ENCODE measurements at places on chromosomes 16 and 17. TPM values are rescaled to one million over a fixed set of nuclear protein-coding genes. Genes with fewer than 3 reads are reported as not detected.

TM4SF5 gene
- 171 TPM for total RNA-seq

- no peaks in the 10 kb centered on the region for H3K4me1 ChIP-seq
- H3K4me3 ChIP-seq, result no peak overlapping the region
- H3K27me3 ChIP-seq, result no peaks in the 10 kb centered on the region
- no peak for DNase-seq
- H3K27ac ChIP-seq, result peak overlapping the region; percentile 52
Measured at GRCh38 chr16:87436225-87437172, 44.4 kb downstream of the MAP1LC3B start.

GRCh38 chr16:26158142-26158759, 466.5 kb downstream of the HS3ST4 start:
- no peaks in the 10 kb centered on the region for H3K36me3 ChIP-seq
- no peaks in the 10 kb centered on the region for H3K4me1 ChIP-seq
- no peak overlapping the region for H3K27ac ChIP-seq
- no peak overlapping the region for H3K4me3 ChIP-seq
- no peaks in the 10 kb centered on the region for H3K27me3 ChIP-seq

GRCh38 chr16:90026135-90026534, 6.9 kb upstream of the DBNDD1 start:
- H3K36me3 ChIP-seq, result peaks cover under 1% of the 10 kb centered on the region
- no peak for DNase-seq
- no peaks in the 10 kb centered on the region for H3K27me3 ChIP-seq

DNA sequence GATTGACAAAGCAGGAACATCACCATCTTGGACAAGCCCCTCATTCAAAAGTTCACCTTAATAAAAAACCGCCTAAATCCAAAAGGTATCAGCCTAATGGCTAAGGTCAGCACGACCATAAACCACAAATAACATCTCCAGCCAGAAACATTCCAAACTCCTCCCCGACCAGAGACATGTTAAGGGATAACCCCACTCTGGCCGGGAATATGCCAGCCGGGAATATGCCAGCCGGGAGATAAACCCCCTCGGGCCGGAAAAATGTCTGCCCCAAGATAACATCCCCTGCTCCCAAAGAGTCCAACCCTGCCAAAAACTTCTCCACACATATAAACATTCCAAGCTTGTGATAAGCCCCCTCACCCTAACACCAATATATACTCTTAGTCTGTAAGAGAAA, 1.4 kb downstream of the DHX33 start:
- H3K4me3 ChIP-seq, result peak overlapping the region; percentile 88
- H3K36me3 ChIP-seq, result no peaks in the 10 kb centered on the region
- peaks cover 16% of the 10 kb centered on the region for H3K4me1 ChIP-seq
- no peak for DNase-seq
- H3K27me3 ChIP-seq, result no peaks in the 10 kb centered on the region

DNA sequence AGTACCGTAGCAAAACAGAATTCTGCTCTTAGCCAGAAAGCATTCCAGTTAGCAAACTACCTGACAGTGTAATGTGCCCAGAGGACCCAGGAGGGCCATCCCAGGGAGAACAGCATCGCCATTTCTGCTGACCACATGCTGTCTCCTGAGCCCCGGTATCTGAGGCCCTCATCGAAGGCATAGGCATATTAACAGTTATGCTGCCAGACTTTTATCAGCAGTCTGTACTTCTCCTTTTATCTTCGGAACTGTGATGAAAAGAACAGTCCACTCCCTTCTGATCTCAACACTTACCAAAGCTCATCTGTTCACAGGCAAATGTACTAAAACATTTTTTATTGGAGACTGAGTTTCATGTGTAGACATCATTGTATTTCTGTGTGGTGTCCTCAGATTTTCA, 236.4 kb downstream of the PRKCA start:
- H3K27ac ChIP-seq, result no peak overlapping the region
- no peak for DNase-seq
- H3K36me3 ChIP-seq, result no peaks in the 10 kb centered on the region
- no peak overlapping the region for H3K4me3 ChIP-seq
- H3K27me3 ChIP-seq, result no peaks in the 10 kb centered on the region

- no peak overlapping the region for H3K27ac ChIP-seq
- DNase-seq, result no peak
- H3K36me3 ChIP-seq, result no peaks in the 10 kb centered on the region
- no peak overlapping the region for H3K4me3 ChIP-seq
- no peaks in the 10 kb centered on the region for H3K27me3 ChIP-seq
- no peaks in the 10 kb centered on the region for H3K4me1 ChIP-seq
Measured at GRCh38 chr16:78591682-78592103, 492.2 kb downstream of the WWOX start.

TMEM94 gene
- total RNA-seq, result 340 TPM

FSCN2 gene
- total RNA-seq, result 3.9 TPM

GRCh38 chr16:47309581-47310312, 151.1 kb downstream of the ITFG1 start:
- H3K4me1 ChIP-seq, result no peaks in the 10 kb centered on the region
- H3K27ac ChIP-seq, result no peak overlapping the region
- H3K36me3 ChIP-seq, result no peaks in the 10 kb centered on the region
- H3K27me3 ChIP-seq, result no peaks in the 10 kb centered on the region

WNK4 gene
- 41.3 TPM for total RNA-seq

NOTUM gene
- total RNA-seq, result not detected

DNA sequence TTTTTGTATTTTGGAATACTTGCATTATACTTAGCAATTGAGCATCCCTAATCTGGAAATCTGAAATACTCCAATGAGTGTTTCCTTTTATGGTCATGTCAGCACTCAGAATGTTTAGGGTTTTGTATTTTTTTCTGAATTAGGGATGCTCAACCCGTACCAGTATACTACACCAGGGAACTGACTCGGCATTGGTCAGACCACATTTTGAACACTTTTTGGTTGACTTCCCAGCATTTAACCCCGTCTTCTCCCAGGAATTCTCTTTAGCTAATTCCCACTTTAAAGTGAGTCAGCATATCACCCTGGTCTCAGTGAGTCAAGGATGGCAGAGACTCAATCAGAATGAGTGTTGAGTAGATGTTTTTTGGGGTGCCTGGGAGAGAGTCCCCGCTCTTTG, 177.9 kb downstream of the SPECC1 start:
- H3K27ac ChIP-seq, result no peak overlapping the region
- peaks cover 4% of the 10 kb centered on the region for H3K4me1 ChIP-seq
- no peaks in the 10 kb centered on the region for H3K36me3 ChIP-seq
- no peak overlapping the region for H3K4me3 ChIP-seq

DNA sequence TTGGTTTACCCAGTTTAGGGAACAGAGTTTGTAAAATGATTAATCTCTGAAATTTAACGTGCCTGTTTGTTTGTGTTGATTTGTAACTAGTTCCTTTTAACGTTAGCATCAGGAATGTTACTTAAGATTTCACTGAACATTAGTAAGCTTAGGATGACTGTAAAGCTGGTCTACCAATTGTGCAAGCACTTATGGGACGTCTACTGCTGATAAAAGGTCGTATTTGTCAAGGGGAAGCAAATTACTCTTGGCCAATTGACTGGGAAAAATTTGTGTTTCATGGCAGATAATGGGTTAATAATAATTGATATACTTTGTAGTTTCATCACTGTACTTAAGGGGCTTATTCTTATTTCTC, 11.8 kb downstream of the METTL9 start:
- DNase-seq, result no peak
- H3K36me3 ChIP-seq, result no peaks in the 10 kb centered on the region
- no peak overlapping the region for H3K27ac ChIP-seq
- H3K27me3 ChIP-seq, result no peaks in the 10 kb centered on the region
- H3K4me3 ChIP-seq, result no peak overlapping the region

- no peaks in the 10 kb centered on the region for H3K36me3 ChIP-seq
- no peak for DNase-seq
- H3K4me3 ChIP-seq, result no peak overlapping the region
- H3K27ac ChIP-seq, result no peak overlapping the region
Measured at GRCh38 chr16:65185241-65185778, 63.4 kb upstream of the CDH11 start.

GRCh38 chr16:80117556-80118130, 423.1 kb upstream of the DYNLRB2 start:
- no peaks in the 10 kb centered on the region for H3K4me1 ChIP-seq
- no peaks in the 10 kb centered on the region for H3K36me3 ChIP-seq
- no peak for DNase-seq
- H3K4me3 ChIP-seq, result no peak overlapping the region
- H3K27me3 ChIP-seq, result no peaks in the 10 kb centered on the region

GRCh38 chr16:11090232-11090631, 145.9 kb downstream of the CLEC16A start:
- DNase-seq, result no peak
- H3K27ac ChIP-seq, result peak overlapping the region; percentile 41
- H3K4me3 ChIP-seq, result no peak overlapping the region

XAF1 gene
- total RNA-seq, result 37.4 TPM

- H3K4me1 ChIP-seq, result no peaks in the 10 kb centered on the region
- no peaks in the 10 kb centered on the region for H3K27me3 ChIP-seq
- DNase-seq, result no peak
Measured at GRCh38 chr17:3867106-3867505, 21.1 kb upstream of the NCBP3 start.

TRAF7 gene
- total RNA-seq, result 80.0 TPM

DNA sequence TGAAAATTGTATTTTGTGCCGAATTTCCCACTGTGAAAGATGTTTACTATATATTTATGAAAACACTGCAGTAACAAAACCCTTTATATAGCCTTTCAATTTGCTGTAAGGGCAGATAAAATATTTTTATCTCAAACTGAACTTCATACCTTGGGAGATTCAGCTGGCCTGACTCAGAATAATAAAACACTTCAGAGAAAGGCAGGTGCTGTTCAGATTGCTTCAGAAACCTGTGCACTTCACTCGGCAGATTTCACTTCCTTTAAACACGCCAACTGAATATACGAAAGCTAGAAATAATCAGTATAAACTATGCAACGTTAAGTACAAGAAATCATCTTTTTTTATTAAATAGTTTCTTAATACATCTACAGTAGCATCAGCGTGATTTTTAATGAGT, 839.1 kb upstream of the RBFOX1 start:
- no peak overlapping the region for H3K27ac ChIP-seq
- H3K27me3 ChIP-seq, result no peaks in the 10 kb centered on the region

- H3K4me3 ChIP-seq, result no peak overlapping the region
- no peak overlapping the region for H3K27ac ChIP-seq
- H3K27me3 ChIP-seq, result no peaks in the 10 kb centered on the region
Measured at GRCh38 chr16:3607161-3607560, 4.2 kb downstream of the SLX4 start.

DNA sequence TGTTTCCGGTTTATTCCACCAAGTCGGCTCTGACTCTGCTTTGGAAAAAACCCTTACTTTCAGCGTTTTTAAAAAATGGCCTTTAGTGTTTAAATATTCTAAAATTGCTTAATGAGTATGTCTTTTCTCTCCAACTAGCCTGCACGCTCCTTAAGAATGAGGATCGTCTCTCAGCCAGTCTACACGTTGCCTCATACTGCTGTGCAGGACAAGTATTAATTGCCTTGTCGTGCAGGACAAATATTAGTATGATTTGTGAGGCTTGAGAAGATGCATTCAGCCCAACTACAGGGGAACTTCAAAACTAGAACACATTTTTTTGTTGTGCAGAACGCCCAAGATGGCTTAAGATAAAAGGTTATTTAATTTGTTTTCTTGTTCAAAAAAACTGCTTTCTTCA, 61.2 kb downstream of the MARCHF10 start:
- H3K4me1 ChIP-seq, result no peaks in the 10 kb centered on the region
- no peaks in the 10 kb centered on the region for H3K27me3 ChIP-seq
- H3K4me3 ChIP-seq, result no peak overlapping the region
- H3K27ac ChIP-seq, result no peak overlapping the region

DNA sequence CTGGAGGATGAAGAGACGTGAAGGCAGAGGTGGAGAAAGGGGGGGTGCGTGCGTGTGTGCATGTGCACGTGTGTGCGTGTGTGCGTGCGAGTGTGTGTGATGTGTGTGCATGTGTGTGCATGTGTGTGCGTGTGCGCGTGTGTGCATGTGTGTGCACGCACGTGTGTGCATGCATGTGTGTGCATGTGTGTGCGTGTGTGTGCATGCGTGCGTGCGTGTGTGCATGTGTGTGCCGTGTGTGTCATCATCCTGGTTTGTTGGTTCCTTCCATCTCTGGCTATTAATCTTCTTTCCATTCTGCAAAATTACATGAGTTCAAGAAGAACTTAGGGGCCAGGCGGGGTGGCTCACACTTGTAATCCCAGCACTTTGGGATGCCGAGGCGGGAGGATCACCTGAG, 17.0 kb upstream of the RPL38 start:
- no peak for DNase-seq
- H3K36me3 ChIP-seq, result no peaks in the 10 kb centered on the region
- no peak overlapping the region for H3K4me3 ChIP-seq
- no peaks in the 10 kb centered on the region for H3K27me3 ChIP-seq
- H3K4me1 ChIP-seq, result no peaks in the 10 kb centered on the region

SRL gene
- 0.40 TPM for total RNA-seq

ASGR1 gene
- total RNA-seq, result 0.94 TPM

PYY gene
- total RNA-seq, result not detected

GRCh38 chr16:14525596-14525995, 104.5 kb downstream of the PARN start:
- H3K36me3 ChIP-seq, result no peaks in the 10 kb centered on the region
- H3K4me1 ChIP-seq, result no peaks in the 10 kb centered on the region
- H3K27ac ChIP-seq, result no peak overlapping the region

- H3K4me1 ChIP-seq, result no peaks in the 10 kb centered on the region
- H3K36me3 ChIP-seq, result no peaks in the 10 kb centered on the region
- H3K4me3 ChIP-seq, result no peak overlapping the region
- DNase-seq, result no peak
- H3K27me3 ChIP-seq, result no peaks in the 10 kb centered on the region
Measured at GRCh38 chr16:87549627-87550494, 52.4 kb upstream of the JPH3 start.

- H3K27me3 ChIP-seq, result no peaks in the 10 kb centered on the region
- no peak overlapping the region for H3K4me3 ChIP-seq
- no peaks in the 10 kb centered on the region for H3K4me1 ChIP-seq
- no peak overlapping the region for H3K27ac ChIP-seq
Measured at GRCh38 chr16:67053767-67054334, 24.9 kb downstream of the CBFB start.

DNA sequence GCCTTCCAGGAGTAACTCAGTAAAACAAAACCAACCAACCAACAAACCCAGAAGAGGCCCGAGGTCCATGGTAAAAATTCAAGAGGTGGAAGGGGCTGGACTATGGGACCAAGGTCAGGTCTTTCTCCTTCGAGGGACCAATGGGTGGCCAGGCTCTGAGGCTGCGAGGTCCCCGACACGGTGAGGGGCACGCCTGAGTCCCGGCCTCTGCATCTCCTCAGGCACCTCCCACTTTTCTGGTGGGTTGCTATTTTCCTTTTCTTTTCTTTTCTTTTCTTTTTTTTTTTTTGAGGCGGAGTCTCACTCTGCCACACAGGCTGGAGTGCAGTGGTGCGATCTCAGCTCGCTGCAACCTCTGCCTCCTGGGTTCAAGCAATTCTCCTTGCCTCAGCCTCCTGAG, 18.0 kb downstream of the CD7 start:
- H3K36me3 ChIP-seq, result no peaks in the 10 kb centered on the region

B3GNT9 gene
- 3.3 TPM for total RNA-seq

GRCh38 chr16:88702371-88703210, 3.6 kb downstream of the RNF166 start:
- H3K27ac ChIP-seq, result peak overlapping the region; percentile 91
- peaks cover 29% of the 10 kb centered on the region for H3K4me1 ChIP-seq
- peak overlapping the region; percentile 17 for H3K4me3 ChIP-seq
- no peaks in the 10 kb centered on the region for H3K27me3 ChIP-seq
- no peaks in the 10 kb centered on the region for H3K36me3 ChIP-seq

- H3K27ac ChIP-seq, result no peak overlapping the region
- no peaks in the 10 kb centered on the region for H3K27me3 ChIP-seq
- H3K4me3 ChIP-seq, result no peak overlapping the region
- DNase-seq, result no peak
Measured at GRCh38 chr16:47374629-47375028, 86.2 kb downstream of the ITFG1 start.

GRCh38 chr17:79837888-79838521, 1.2 kb downstream of the CBX4 start:
- H3K27me3 ChIP-seq, result no peaks in the 10 kb centered on the region
- H3K4me3 ChIP-seq, result peak overlapping the region; percentile 89
- peak overlapping the region; percentile 99 for H3K27ac ChIP-seq
- peak; percentile 58 for DNase-seq
- H3K4me1 ChIP-seq, result peaks cover 73% of the 10 kb centered on the region
